Epithelial cell of proximal tubule (primary cell): ENCODE measurements at places on chromosomes 3 and 15.
A peak's percentile ranks its signal among the peaks of the same experiment; 100 is the strongest.

- DNase-seq, result peak; percentile 95
These were observed 54.0 kb downstream of the TASOR start for GRCh38 chr3:56629047-56629446.

DNA sequence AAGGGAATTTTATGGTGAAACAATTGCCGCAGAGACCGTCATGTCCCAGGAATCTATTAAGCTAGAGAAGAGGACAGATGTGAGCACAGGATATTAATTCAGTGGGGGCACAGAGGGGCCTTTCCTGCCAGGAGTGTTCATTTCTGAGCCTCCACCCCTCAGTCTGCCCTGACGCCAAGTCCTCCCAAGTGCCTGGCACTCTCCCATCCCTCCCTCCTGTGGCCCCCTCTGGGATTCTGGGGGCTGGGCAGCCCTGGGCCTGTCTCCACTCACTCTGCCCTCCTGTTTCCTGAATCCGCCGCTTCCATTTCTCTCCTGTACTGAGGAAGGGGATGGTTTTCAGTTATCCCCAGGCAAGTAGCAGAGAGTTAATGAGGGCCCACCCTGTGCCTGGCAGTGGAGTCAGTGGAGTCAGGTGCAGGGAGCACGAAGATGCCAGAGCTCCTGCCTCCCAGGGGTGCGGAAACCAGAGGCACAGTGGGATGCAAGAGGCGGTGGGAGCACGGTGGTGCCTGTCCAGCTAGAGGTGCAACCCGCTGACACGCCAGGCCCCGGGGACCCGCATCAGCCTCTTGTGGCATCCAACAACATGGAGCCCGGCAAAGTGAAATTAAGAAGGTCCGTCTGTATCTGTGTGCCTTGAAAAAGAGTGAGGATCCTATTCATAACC lies 212.5 kb downstream of the XXYLT1 start:
- no peak for DNase-seq

GRCh38 chr3:28912120-28912885 lies 368.6 kb upstream of the RBMS3 start:
- DNase-seq, result no peak

GRCh38 chr3:151526757-151527156 lies 65.9 kb upstream of the IGSF10 start:
- DNase-seq, result no peak

DNA sequence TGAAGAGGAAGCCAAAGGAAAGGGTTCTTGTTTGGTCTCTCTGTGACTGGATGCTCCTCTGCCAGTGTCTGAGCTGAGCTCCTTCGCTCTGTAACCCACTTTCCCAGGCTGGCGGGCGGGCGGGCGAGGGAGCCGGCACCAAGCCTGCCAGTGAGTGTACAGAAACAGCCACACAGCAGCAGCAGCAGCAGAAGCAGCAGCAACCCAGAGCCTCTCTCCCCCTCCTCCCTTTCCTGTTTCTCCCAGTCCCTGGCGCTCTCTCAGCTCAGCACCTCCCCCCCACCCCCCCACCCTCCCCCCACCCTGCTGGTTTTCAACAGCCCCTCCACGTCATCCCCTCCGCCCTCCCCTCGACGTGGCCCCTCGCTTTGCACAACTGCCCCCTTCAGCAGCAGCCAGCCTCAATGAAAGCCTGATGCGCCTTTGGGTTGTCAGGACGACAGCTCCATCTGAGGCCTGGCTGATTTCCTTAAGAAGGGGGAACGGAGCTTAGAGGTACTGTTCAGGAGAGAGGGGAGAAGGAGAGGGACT lies at the start of gene LSAMP:
TSS of gene LSAMP (minus strand) at position 177 of the 531 bp plus-strand sequence.
- DNase-seq, result no peak

DNA sequence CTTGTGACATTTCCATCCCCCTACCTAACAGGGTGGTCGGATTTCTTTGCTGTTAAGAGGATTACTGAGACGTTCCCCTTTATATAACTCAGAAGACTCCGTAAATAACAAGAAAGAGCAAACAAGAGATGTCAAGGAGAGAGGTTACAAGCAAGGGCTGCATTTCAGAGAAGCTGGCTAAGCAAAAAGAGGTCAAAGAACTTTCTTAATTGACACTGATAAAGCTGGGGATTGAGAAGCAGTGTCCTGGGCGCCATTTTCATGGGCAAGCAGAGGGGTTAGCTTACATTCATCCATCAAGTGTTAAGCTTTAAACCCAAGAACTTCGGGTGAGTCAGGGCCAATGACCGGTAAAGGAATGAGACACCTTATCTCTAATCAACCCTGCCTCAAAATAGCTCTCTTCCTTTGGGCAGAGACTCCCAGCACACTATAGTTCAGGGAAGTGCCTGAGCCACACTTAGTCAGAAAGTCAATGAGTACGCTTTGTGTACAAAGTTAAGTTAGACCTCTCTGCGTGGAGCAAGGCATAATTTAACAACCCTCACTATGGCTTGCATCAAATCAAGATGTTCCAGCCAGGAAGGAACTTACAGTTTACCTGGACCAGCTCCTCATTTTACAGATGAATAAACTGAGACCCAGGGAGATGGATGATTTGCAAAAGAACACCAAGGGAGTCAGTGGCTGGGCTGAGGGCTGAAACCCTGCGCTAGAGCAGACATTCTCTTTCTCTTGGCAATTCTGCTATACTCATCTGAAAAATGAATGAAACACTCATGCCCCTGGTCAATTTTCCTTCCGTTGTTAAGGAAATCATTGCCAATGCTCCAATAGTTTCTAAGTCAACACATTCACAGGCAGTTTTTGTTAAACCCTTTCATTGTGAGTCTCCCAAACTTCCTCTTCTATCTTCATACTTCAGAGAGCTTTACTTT lies 44.6 kb downstream of the CCNL1 start:
- DNase-seq, result no peak

- DNase-seq, result peak; percentile 94
These were observed 11.0 kb downstream of the STARD5 start for GRCh38 chr15:81312790-81313543.

DNA sequence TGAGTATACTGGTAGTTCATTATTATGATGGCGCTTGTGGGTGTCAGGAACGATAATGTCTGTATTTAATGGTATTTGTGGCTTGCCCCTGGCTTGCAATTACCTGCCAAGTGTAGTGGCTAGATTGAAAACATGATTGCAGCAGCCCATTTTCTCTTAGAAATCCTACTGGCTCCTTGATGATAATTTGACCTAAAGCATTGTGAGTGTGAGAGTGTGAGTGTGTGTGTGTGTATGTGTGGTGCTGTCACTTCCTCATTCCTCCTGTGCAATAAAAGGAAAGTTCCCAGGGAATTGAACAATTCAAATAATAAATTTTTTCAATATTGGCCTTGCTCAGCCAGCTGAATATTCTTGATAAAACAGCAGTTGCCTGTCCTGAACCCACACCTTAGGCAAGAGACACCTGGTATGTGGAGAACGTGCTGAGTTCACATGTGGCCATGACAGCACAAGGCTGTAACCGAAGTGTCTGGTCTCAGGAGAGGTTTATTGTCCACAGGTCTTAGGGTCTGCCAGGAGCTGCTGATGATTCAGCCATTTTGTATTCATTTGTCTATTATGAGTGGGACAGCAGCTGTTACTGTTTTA lies 193.3 kb downstream of the CD47 start:
- no peak for DNase-seq

GRCh38 chr3:49912881-49913281 lies 9.2 kb upstream of the MST1R start:
- DNase-seq, result no peak

GRCh38 chr3:140377644-140378043 lies 300.2 kb upstream of the TRIM42 start:
- no peak for DNase-seq

- no peak for DNase-seq
These were observed 70.5 kb downstream of the CHD2 start for GRCh38 chr15:92970656-92971055.

DNA sequence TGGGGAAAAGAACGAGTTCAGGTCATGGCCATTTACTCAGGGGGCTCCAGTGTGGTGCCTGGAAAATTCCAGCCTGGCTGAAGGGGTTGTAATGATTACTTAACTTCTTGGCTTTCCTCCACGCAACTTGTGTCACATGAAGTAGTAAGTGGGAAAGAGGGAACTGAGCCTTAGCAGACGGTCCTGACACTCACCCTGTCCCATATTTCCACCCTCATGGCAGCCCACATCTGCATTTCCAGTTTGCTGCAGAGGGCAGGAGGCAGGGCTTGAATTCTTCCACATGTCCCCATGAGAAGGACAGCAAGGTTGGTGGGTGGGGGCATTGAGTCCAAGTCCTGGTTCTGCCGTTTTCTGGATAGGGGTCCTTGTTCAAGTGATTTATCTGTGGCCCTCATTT lies 7.8 kb upstream of the CAMP start:
- DNase-seq, result no peak

GRCh38 chr3:53154881-53155285 lies 6.1 kb upstream of the PRKCD start:
- no peak for DNase-seq

GRCh38 chr15:78216276-78217104 lies 17.9 kb downstream of the ACSBG1 start:
- peak; percentile 76 for DNase-seq

GRCh38 chr3:126721246-126721645 lies 17.2 kb downstream of the CHCHD6 start:
- no peak for DNase-seq

- DNase-seq, result no peak
These were observed 16.9 kb upstream of the CPEB1 start for GRCh38 chr15:82664021-82664420.

DNA sequence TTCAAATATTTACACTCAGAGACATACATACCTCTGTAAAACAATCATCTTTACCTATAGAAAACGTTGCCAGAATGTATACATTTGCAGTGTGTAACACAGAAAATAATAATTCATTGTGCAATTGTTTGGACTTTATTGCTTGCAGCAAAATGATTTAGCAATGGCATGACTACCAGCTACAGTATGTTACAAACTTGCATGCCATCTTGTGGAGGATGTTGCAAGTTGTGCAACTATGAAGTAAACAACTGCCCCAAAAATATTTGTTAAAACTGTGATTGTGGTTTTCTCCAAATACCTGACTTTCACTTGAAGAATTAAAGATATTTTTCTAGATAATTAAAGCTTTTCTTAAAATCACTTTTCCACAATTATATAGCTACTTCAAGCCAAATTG lies 27.1 kb upstream of the C3orf49 start:
- no peak for DNase-seq

DNA sequence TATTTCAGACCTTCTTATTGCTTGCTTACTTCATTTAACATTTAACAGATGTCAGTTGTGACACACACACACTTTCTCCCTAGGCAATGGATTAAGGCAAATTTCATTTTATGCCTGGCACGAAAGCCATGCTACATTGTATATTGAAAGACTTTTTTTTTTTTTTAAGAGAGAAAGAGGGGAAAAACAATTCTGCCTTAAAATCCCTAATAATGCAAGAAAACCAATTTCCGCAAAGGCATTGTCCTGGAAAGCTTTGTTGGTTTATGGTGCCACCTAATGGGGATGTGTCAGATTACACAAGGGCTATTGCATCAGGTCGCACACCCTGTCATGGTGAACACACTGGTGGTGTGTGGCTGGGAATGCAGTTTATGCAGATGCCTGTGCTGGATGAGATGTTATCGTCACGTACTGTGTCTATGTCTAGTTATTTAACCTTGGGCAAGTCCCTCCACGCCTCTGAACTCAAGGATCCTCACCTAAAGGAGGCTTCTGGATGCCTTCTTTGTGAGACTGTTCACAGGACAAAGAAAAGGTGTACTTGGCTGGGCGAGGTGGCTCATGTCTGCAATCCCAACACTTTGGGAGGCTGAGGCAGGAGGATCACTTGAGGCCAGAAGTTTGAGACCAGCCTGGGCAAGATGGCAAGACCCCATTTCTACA lies 37.3 kb upstream of the RFTN1 start:
- DNase-seq, result peak; percentile 52

DNA sequence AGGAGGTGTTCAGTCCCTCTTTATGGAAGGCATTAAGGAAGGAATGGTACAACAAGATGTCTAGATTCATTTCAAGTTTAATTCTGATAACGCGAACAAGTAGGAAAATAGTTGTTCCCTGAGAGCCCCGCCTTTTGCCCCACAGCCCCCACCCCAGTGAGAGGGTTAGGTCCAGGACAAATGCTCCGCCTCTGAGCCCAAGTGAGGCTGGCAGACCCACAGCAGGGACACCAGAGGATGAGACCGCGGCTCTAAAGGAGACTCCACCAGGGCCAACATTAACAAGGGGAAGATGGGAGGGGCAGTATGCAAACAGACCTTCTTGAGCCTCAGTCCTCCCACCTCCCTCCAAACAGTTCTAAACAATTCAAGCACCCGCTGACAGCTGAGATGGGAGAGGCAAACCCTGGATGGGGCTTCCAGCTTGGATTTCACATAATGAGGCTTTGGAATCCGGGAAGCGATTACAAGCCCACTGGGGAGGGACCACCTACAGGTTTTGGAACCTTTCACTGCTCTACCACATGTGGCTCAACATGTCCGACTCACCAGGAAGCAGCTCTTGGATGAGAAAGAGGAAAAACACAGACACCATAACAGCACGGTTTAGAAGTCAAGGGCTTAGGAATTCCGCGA lies 42.9 kb upstream of the IREB2 start:
- no peak for DNase-seq

GRCh38 chr3:51671734-51672475 lies 853 bp downstream of the TEX264 start:
- DNase-seq, result no peak

DNA sequence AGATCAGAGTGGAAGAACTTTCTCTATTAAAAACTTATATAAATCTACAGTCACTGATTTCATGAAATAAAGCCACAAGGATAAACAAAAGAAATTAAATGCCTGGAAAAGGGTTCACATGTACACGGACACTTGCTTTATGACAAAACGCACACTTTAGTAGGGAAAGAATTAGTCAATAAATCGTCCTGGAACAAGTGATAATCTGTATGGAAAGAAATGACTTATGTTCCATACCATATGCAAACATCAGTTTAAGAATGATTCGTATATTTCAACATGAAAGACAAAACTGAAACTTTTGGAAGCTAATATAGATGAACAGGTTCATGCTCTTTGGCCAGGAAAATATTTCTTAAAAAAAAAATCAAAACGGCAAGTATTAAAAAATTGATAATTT lies 40.2 kb downstream of the MEF2A start:
- DNase-seq, result no peak

DNA sequence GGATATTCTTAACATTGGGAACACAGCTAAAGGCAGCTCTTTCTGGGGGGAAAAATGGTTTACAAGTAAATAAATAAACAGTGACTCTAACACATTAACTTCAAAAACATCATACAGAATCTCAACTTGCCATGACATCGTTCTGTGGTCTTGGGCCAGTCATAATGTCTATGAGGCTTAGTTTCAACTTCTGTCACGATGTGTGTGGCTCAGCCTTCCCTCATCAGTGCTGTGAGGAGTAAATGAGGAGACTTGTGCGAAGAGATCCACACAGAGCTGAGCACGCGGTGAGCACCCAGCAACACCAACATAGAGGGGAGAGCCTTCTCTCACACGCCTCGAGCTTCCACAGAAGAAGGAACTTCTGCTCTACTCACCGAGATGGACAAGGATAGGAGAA lies 49.0 kb downstream of the DZIP1L start:
- DNase-seq, result no peak

GRCh38 chr3:118984699-118985098 lies 49.9 kb downstream of the IGSF11 start:
- no peak for DNase-seq

- DNase-seq, result no peak
These were observed 22.5 kb downstream of the HEXA start for GRCh38 chr15:72353266-72353665.

GRCh38 chr3:125990253-125990970 lies 21.4 kb downstream of the ROPN1B start:
- DNase-seq, result peak; percentile 37
